ENCODE measurements at places on chromosomes 16 and 17.

DNA sequence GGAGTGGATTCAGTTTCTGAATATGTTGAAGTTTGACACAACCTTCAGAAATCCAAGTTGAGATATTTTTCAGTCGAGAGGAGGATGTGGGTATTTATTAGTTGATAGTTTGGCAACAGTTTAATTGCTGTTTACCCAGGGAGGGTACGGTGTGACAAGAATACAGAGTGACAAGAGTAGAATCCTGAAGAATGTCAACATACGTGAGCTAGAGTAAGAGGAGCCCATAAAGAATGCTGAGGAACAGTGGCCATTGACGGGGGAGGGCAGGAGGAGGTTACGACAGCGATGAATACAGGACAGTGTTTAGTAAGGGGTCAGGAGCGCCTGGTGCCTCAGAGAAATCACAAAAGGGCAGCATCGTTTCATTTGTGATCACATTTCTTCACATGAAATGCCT is 76.5 kb downstream of the AATF start:
- DNase-seq = no peak

DNA sequence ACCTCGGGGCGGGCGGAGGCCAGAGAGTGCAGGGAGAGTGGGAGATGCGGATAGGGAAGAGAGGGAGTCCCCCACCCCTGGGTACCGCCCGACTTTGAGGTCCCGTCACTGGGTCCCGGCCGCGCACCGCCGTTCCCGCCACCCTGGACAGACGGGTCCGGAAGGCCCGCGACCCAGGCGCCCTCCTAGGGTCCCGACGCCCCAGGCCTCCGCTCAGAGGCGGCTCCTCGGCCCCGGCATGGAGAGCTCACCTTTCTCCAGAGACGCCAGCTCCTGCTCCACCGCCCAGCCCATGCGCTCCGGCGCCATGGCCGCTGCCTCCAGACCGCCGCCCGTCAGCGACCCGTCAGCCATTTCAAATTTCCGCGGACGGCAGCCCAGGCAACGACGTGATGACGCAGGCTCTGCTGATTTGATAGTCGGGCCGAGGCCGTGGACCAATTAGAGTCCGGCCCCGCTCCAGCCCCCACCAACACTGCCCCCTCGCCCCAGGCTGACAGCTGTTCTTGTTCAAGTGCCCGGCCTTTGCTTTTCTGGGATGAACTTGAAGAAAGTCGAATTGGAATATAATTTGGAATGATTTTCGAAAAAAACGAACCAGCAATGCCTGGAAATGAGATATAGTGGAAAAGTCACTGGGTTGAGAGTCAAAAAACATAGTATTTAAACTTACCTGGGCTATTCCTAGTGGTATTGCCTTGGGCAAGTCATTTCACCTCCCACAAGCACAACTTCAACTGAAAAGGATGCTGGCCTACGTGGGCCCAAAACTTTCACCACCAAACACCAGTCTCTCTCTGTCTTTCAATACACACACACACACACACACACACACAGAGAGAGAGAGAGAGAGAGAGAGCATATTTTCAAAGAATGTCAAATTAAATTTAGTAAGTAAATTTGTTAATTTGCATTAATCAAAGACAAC is at the start of gene SHCBP1:
Gene SHCBP1, minus strand, starts transcription at position 374 of the 928 bp plus-strand sequence. Its CDS starts 20 bp downstream, at position 354.
- DNase-seq = peak; percentile 69

- DNase-seq = no peak
Measured at GRCh38 chr17:66900126-66901010, 64.1 kb upstream of the CACNG4 start.

DNA sequence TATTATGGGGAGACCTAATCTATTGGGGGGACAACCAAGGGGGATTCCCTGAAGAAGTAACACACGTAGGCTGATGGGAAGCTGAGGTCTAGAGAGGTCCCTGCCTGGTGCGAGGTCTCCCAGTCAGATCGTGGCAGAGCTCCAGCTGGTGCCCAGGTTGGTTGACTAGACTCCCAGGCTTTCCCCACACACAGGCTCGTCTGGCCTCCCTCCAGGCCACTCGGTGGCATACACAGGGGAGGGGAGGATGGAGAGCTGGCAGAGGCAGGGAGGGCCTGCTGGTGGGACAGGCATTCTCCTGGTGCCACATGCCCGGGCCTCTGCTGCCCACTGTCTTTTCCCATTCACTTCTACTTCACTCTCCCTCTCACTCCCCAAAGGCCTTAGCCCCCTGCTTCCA is 8.5 kb upstream of the SOCS3 start:
- DNase-seq = no peak

DNA sequence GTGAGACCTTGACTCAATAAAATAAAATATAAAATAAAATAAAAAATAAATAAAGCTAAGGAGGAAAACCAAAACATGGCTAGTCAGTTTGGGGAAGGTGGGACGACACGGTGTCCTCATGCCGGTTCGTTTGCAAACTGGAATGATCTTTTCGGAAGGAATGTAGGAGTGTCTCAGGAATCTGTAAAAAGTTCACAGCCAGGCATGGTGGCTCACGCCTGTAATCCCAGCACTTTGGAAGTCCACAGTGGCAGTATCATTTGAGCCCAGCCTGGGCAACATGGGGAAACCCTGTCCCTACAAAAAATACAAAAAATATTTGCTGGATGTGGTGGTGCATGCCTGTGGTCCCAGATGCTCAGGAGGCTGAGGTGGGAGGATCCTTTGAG is 14.7 kb upstream of the RPTOR start:
- DNase-seq = no peak

- DNase-seq = no peak
Measured at GRCh38 chr17:72038427-72038826, 82.4 kb upstream of the SOX9 start.

GRCh38 chr16:76535-77272 is 1.3 kb upstream of the MPG start:
- no peak for DNase-seq

DNA sequence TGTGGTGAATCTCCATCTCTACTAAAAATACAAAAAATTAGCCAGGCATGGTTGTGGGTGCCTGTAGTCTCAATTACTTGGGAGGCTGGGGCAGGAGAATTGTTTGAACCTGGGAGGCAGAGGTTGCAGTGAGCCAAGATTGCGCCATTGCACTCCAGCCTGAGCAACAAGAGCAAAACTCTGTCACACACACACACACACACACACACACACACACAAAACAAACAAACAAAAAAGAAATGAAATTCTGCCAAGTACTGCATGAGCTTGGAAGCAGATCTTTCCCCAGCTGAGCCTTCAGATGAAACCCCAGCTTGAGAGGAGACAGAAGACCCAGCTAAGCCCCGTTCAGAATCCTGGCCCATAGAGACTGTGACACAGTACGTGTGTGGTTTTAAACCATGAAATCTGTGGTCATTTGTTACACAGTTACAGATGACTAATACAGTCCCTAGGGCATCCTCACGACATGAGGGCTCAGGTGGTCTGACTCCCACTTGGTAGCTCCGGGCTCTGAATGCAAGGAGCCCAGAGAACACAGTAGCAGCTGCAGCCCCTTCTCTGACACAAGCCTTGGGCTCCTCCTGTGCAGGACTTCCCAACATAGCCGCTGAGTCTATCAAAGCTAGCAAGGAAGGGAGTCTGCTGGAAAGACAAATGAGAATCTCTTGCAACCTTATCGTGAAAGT is 132.8 kb downstream of the SEC14L1 start:
- no peak for DNase-seq

GRCh38 chr16:83554540-83554939 is 253.2 kb upstream of the HSBP1 start:
- no peak for DNase-seq

GRCh38 chr16:20424129-20424866 is 15.0 kb downstream of the ACSM5 start:
- no peak for DNase-seq

- DNase-seq = no peak
Measured at GRCh38 chr17:51718983-51719382, 439.5 kb downstream of the CA10 start.

DNA sequence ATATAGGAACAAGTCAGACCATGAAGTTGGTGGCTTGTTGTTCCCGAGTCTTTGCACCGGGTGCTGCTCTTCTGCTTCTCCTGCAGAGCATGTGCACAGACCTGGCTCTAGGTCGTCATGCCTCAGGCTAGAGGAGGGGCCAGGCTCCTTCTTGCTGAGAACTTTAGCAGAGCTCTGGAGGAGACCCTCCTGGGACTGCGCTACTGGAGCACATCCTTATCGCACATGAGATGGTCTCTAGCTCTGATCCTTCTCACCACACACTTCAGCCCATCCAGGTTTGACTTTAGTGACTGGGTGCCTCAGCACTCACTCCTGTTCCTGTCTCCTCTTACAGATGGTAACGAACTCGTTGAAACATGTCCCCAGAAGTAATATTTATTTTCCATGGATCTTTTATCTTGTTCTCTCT is 14.9 kb downstream of the FOXK2 start:
- no peak for DNase-seq

- DNase-seq = no peak
Measured at GRCh38 chr17:27530764-27531391, 74.6 kb downstream of the KSR1 start.

- DNase-seq = no peak
Measured at GRCh38 chr17:50280801-50281441, 6.7 kb downstream of the TMEM92 start.

DNA sequence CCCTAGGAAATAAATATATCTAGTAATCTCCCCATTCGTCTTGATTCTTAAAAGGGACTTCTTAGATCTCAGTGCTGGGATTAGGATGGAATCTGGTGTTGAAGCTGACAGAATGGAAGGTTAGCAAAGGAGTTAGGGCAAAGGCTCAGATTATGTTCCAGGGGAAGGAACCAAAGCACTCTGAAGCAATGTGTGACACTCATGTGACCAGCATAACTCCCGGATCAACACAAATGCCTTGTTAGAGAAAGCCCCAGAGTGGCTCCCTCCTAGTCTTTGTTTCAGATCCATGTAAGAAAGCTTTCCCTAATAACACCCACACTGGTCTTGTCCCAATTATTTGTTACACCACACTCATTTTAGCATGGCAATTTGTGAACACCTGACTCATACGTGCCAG is 62.6 kb upstream of the ERN1 start:
- no peak for DNase-seq

- no peak for DNase-seq
Measured at GRCh38 chr16:85722128-85722893, 28.6 kb downstream of the C16orf74 start.

DNA sequence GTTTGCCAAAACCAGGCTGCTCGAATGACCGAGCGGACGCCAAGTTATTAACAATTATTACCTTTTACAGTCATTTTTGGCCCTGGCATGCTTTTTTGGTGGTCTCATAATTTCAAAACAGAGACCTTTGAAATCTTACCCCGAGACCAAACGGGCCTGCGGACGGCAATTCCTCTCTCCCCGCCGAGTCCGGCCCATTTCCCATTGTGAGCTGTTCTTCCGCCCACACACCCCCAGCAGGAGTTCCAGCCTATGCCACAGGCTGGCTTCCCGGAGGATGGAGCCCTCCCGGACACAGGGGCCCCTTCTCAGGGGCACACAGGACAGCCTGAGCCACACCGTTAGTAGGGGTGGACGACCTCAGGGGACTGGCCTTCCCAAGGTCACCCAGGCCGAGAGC is 130.7 kb downstream of the C16orf95 start:
- DNase-seq = no peak

- no peak for DNase-seq
Measured at GRCh38 chr16:20175358-20175757, 101.7 kb upstream of the GPR139 start.

GRCh38 chr17:3972931-3973330 is 8.7 kb upstream of the ATP2A3 start:
- no peak for DNase-seq

DNA sequence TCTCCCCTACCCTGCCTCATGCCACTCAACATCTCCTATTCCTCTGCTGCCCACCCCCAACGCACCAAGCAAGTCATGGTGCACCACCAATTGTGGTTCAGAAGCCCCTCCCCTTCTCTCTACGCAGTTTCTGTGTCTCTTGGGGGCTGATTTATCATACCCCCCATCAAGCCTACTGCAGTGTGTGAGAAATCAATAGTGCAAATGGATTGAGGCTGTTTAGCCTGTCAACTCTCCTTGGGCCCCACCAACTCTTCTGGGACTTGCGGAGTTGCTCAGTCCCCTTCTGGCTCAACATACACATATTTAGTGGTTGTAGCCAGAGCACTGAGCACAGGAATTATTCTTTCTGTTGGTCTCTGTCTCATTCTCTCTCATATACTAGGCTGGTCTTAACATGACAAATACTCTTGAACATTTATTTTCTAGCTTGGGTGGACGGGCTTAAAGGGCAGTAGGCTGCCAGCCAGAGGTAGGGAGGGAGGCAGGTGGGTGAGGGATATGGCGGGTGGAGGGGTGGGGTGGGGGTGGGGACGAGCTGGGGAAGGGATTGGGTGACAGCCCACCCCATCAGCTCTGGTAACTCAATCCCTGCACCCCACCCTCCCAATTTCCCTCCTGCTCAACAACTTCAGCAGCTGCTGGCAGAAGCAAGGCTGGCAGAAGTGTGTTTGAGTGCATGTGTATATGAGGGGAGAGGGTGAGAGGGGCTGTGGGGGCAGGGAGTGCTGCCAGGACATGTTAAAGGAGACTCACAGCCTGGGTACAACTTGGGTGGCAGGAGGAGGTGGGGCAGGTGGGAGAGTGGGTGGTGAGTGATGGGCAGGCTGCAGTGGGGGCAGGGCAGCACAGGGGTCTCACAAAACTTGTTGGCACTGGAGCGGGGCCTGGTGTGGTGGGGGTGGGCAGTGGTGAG is 4.9 kb downstream of the RARA start:
- DNase-seq = no peak

GRCh38 chr17:7025245-7025644 is 2.4 kb downstream of the BCL6B start:
- DNase-seq = no peak

GRCh38 chr17:65474660-65475059 is 86.8 kb downstream of the AXIN2 start:
- no peak for DNase-seq

DNA sequence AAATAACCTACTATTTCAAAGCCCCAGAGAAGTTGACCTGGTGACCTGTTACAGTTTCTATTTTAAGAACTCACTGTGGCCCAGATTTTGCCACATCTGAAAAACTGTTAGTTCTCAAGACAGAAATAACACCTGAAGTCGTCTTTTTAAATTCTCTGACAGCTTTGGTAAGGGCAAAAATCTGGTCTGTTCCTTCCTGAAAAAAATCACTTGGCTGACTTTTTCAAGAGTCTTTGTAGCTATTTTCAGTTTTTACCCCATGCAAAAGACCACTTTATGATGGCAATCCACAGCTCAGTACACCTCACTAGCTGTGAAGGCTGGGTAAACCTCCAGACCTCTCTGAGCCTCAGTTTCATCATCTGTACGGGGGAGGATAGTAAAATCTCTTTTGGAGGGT is 60.7 kb upstream of the SREBF1 start:
- DNase-seq = no peak

All from HS-27A (cell line).